CD4-positive, alpha-beta T cell treated with Interferon gamma for 1 hour (primary cell): ENCODE measurements at places on chromosomes 12 and 14.

DNA sequence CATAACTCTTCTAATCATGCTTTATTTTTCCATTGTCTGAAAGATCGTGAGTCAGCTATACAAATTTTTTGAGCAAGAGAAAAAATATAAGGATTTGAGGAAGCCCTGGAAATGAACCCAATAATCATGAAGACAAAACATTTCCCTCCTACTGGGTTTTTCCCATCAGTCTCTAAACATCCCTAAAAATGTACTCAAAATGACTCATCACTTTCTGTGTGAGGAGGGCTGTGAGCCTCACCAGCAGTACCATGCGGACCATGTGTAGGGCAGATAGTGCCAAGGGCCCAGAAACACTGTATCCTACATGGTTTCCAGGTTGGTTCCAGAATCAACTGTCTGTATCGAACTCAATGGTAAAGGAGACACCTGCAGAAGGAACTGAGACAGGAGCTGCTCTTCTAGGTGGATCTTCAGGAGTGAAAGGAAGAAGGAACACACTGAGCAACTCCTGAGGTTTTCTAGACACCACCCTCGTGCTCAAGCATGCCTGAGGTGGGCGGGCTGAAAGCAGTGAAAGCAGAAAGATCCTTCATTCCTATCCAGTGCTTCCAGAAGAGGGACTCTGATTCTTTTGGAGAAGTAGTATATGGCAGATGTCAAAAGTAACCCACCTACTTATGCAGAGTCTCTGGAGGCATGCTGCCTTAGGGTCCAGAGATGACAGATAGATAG is 48.6 kb upstream of the RHOJ start:
- no peak for DNase-seq

DNA sequence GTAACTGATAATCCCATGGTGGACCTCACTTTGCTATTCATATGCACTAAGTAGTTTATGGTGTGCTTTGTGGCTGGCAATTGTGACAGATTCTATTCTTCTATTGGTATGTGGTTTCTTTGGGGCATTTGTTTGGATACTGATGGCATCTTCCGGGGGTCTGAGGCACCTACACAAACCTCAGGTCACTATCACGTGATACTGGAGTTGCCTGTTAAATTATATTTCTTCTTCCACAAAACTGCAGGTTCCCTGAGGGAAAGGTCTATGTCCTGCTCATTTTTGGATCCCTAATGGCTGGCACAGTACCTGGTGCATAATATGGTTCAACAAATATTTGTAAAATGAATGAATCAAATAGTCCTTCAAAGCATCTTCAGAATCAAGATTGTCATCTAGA is 49.5 kb upstream of the HELB start:
- no peak for DNase-seq

GRCh38 chr12:121668750-121669520 is 519 bp downstream of the MORN3 start:
- DNase-seq: peak; percentile 49

- DNase-seq: no peak
Measured at GRCh38 chr12:114692186-114693058, 8.4 kb upstream of the TBX3 start.

GRCh38 chr14:74085047-74085637 is 386 bp downstream of the LIN52 start:
- DNase-seq: no peak

- DNase-seq: no peak
Measured at GRCh38 chr14:59085207-59085739, 103.2 kb upstream of the DAAM1 start.

- no peak for DNase-seq
Measured at GRCh38 chr14:76126076-76126475, 25.6 kb upstream of the GPATCH2L start.

DNA sequence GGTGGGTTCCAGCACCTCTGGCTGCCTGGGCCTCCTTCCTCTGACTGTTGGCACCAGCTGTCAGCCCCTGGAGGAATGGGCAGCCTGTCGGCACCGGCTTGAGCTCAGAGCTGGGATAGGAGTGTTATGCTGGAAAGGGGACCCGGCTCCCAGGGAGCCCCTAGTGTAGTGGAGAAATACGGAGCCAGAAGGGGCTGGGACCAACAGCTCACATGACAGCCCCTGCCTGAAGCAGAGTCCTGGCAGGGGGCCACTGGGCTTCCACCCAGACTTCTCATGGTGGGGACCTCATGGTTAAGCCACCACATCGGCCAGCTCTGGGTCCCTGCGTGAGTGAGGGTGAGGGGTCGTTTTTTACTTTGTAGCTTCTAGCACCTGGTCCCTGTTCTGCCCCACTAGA is 174.5 kb downstream of the TSPAN9 start:
- no peak for DNase-seq

- no peak for DNase-seq
Measured at GRCh38 chr14:71967704-71968103, 35.5 kb downstream of the RGS6 start.
